A549 (cell line): ENCODE measurements at places on chromosomes 2 and 18.

DNA sequence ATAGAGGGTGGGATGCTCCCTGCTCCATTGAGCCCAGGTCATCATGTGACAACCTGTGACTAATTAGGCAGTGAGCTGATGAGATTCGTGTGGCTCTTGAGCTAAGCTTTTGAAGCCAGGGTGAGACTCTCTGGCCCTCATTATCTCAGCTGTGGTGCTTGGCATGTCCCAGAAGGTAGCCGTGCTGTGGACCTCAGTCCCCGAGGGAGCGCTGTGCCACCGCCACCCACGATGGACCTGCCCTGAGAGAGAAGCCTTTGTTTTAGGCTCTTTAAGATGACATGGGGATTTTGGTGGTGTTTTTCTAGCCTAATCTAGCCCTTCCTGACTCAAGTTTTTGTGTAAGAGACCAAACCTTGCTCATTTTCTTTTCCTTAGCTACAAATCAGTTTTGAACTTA, 66.4 kb downstream of the NEDD4L start:
- no peak for DNase-seq

DNA sequence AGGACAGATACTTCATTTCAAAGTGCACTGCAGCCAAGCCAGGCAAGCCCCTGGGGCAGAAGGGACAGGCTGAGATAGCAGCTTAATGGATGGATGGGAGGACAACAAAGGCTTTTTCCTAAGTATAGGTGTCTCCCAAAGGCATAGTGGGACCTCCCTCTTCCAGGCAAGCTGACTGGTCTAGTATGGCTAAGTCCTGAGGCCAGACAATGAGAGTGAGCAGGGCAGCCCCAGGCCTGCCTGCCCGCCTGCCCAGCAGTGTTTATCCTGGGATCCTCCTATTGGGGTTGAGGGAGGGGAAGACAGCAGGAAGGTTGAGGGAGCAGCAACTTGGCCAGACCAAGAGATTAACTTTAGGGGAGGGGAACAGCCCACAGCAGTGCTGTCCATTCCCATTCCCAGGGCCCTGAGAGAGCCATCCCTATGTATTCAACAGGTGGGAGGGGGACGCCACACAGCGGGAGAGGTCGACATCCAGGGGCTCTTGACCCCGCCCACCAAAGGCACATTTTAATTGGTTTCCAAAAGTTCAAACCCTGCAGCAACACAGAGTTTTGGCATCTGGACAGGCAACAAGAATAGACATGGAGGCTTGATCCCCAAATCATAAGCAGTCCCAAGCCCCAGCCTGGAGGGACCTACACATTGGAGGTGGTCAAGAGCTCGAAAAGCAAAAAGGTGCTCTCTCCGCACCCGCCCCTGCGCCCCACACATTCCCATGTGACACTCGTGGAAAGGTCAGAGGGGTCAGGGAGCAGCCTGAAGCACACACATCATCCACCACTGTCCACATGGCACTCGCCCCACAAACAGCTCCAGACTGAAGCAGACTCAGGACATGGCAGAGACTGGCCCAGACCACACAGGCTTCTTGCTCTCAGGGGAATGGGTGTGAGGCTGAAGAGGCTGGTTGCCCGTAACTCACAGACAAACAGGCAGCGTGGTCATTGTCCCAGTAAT, 2.9 kb upstream of the SFXN5 start:
- no peak for DNase-seq

DNA sequence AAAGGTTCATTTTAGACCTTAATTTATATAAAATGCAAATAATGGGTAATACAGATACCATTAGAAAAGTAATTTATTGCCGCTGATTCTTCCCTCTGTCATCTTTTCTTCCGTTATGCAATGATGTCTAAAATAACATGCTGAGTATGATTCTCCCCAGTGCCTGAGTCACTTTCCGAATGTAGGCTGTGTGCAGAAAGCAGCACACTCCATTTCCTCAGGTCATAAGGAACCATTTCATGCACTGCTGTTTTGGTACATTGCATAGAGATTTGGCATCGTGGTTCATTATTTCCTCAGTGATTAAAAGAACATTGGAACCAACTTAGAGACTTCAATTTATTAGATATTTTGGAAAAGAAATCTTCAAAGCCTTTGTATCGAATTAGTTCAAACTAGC, 173.5 kb downstream of the CDH2 start:
- no peak for DNase-seq

DNA sequence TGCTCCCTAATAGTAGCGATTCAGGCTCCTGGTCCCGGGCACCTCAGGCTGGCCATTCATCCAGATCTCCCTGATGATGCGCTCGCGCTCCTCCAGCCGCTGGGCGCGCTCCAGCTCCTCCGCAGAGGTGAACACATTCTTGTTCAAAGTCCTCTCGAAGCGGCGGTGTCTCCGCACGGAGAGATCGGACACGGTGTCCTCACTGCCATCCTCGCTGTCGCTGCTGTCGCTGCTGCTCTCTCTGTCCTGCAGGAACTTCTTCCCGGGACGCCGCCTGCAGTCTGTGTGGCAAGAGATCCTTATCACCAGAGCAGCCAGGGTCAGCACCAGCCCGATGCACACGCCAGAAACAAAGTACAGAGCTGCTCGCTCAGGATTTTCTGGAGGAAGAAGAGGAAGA, 67.5 kb downstream of the EVA1A start:
- no peak for DNase-seq

DNA sequence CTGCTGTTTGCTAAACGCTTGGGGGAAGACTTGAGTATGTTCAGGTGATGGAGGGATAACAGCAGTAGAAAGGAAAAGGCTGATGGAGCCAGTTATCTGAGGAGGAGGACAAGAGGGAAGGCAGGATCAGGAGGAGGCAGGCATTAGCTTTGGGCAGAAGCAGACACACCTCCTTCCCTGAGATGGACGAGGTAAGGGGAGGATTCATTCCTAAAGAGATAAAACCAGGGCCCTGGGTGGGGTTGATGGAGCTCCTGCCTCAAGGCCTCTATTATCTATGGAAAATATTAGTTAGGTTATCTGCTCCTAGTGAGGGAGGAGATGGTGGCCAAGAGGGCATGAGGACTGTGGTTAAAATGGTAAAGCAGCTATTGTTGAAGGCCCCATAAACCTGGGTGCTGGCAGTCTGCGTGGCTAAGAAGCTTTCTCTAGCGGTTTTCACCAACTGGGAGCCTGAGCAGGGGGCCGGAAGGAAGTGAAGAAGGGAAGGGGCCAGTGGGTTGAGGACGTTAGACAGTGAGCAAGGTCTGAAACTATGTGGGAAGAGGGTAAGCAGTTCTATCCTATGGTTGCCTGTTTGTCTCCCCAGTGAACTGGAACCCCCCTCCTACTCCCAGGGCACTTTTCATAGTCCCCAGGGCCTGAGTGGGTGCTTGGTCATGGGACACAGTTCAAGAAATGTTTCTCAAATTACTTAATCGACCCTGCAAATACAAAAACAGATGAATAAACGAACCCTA, 56.6 kb upstream of the HK2 start:
- no peak for DNase-seq

GRCh38 chr2:201130524-201131186, 14.7 kb downstream of the CFLAR start:
- DNase-seq: no peak

DNA sequence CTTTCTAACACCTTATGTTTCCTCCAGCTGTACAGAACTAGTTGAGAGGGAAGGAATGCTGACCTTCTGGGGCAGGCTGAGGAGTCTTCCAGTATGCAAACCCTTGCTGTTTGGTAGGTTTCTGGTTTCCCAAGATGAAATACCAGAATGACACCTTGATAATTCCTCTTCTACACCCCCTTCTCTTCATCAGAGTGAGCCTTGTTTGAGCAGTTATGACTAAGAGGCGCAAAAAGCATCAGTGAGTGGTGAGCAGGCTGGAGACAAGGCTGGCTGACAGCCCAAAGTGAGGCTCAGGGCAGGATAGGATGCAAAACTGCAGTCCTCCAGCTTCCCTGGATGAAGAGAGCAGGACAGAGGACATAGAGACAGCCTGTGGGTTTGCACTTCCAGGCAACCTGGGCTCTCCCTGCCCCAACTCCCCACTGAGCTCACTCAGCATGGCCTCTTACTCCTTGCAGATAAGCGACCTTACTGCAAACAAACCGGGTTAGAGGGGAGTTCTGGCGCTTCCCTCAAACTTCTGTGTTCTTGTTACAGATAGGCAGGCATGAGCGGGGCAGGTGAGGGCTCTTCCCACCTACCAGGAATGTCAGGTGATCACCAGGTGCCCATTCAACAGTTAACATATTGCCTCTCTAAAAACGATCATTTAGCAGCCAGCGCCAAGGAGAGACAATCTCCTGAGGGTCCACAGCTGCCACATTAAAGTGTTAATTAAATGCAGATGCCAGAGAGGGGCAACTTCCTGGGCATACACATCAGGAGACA, 5.4 kb downstream of the MPPE1 start:
- DNase-seq: no peak

DNA sequence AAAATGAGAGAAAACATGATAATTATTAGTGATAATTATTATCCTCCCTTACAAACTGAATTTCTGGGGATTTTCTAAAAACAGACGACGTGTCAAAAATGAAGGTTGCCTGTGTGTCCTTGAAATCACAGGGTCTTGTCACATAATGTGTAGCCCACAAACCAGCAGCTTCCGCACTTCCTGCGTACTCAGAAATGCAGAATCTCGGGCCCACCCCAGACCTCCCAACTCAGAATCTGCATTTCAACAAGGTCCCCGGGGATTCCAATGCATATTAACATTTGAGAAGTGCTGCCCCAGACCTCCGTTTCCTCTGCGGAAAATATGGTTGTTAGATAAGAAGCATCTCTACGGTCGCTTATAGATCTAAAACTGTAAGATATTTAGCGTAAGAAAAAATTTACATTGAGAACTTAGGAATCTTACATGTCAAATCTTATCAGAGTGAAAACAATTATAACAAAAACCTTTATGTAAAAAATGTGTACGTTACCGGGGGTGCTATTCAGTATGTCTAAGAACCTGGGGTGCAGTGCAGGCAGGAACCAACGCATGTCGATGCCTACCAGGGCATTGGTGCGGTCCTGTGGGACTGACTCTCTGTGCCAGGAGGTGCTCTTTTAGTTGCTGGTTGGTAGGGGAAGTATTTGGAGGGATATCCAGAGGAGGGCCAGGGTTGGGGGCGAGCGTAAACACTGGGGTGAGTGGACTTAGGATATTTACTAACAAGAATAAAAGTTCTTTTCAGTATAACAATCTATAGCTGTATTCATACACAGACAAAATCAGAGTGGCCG, 15.2 kb downstream of the CDKL4 start:
- no peak for DNase-seq

- no peak for DNase-seq
Observed at GRCh38 chr2:71457923-71458322, 4.6 kb downstream of the DYSF start.

- no peak for DNase-seq
Observed at GRCh38 chr18:73249030-73249429, 381.2 kb upstream of the NETO1 start.

DNA sequence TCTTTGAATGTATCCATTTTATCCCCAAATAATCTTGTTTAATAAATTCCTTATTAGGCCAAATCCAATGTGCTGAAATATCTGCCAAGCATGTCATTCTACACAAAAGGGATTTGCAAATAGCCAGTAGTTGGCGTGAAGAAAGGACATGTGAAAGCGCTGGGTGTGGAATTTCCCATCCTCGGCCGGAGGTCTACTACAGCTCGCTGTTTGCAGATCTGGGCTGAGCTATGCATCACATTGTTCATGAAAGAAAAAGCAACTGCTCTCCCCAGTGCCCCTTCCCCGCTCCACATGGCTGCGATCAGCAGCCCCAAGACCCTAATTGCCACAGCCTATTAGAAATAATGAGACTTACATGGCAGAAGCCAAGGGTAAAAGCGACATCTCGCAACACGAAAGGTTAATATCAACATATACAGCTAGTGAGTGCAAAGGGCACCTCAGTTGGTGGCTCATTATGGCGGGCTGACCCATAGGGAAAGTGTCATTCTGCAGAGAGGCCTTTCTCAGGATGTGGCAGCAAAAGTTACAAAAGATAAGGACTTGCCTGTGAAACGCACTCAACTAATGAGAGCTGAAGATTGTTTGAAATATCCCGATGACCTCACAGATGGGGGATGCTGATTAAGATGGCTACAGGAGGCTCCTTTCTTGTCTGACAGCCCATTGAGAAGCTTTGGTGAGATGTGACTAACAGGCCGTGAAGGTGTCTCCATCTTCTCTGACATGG, 126.9 kb upstream of the CYP1B1 start:
- no peak for DNase-seq

DNA sequence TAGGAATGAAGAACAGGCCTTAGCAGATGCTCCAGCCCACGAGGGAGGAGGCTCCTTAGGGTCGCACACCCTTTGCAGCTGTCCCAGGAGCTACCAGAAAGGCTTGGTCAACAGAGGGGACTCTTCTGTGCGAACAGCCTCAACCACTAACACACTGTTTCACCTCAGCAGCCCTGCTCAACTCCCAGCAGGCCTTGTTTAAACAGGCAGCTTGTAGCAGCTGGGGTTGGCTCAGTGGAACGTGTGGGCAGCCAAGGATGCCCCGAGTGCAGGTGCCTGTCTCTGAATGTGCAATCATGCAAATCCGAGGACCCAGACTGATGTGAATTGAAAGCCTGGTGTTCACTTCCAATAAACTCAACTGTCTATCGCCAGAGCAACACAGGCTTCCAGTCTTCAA, 88.7 kb upstream of the CXCR4 start:
- no peak for DNase-seq

DNA sequence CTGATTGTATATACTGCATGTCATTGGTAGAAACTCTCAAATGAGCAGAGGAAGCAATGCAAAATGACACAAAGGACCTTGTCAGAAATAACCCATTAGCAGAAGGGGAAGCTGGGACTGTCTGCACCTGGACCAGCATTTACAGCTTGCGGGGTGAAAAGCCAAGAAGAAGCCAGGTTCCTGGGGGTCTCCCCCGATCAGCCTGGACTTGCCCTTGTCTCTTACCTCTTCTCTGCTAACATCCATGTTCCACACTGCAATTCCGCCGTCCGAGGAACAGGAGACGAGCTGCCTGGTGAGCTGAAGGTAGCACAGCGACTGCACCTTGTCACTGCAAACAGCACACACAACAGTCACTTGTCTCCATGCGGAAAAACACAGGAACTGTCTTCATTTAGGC, 51.1 kb downstream of the WDFY1 start:
- DNase-seq: no peak

GRCh38 chr18:57803103-57803969, at the start of gene ATP8B1:
ATP8B1 (minus strand) TSS chr18:57803315; CDS start chr18:57731807, 71,508 bp downstream.
- peak; percentile 55 for DNase-seq

DNA sequence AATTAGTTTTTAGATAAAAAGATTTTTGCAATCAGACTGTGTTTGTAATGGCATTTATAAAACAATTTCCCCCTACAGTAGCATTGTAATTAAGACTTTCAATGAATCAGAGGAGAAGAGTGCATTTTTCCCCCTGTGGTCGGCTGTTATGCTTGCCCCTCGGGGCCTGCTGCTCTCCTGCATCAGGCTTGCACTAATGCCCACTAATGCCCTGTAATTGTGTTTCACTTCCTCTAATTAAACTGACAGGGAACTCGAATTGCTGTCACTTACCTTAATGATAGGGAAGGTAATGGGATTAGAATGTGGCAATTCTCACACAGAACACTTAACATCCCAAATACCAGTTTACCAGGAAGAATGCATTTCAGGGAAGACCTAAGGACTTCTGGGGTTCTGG, 61.2 kb upstream of the LRRTM1 start:
- DNase-seq: no peak
